ENCODE measurements at places on chromosomes 13 and 19.

DNA sequence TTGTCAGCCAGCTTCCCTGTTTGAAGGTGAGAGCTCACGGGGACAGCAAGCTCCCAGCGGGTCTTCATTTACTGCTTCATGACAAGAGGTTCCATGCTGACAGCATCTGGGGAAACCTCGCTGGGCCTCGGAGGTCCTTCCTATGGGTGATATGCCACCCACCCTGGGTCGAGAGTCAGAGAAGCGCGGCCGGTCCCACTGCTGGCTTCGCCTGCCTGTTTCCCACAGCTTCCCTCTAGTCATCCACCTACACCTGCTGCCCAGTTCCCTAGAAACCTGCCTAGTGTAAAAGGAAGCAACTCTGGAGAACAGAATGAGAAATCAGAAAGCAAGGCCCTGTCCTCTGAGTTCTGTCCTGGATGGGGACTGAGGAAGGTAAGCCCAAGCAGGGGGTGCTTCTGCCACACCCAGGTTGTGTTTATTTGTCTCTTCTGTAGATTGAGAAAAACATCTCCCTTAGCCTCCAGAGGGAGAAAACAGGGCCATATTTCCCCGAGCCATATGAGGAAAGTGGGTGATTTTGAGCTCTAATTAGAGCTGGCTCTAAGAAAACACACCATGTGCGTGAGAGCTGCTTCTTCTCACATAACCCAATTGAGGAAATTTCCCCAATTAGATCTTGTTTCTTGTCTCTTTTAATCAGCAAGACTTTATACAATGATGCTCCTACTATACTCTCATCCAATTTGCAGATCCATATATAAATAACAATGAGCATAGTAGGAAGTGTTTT is 504.3 kb downstream of the IRS2 start:
- DNase-seq: no peak

DNA sequence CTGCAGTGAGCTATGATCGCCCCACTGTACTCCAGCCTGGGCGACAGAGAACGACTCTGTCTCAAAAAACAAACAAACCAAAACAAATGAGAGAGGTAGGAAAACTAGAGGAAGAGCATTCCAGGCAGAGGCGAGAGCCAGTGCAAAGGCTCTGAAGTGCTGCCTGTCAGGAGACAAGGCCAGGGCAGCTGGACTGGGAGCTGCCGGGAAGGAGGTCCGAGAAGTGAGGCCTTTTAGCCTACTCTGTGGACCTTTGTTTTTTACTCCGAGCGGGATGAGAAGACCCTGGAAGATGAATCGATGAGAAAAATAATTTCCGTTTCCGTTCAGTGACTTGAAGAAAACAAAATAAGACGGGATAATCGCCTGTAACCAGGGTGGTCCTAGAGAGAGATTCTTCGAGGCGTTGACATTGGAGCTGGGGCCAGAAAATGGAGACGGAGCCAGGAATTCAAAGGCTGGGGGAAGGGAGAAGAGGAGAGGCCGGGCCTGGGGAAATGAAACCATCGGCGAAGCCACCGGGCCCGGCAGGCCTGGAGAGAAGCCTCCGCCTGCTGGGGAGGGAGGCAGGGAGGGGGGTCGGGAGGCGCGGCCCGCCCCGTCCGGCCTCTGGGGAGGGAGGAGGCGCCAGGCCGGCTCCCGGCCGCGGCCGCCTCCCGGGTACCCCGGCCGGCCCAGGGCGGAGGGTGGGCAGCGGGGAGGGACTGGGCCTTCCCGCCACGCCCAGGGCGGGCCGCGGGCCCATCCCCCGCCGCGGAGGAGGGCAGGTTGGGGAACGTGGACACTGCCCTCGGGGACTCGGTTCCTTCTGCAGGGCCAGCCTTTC is 7.8 kb upstream of the SERTAD1 start:
- peak; percentile 58 for DNase-seq

GRCh38 chr13:110912651-110913051 is 2.2 kb downstream of the ANKRD10 start:
- DNase-seq: peak; percentile 3

DNA sequence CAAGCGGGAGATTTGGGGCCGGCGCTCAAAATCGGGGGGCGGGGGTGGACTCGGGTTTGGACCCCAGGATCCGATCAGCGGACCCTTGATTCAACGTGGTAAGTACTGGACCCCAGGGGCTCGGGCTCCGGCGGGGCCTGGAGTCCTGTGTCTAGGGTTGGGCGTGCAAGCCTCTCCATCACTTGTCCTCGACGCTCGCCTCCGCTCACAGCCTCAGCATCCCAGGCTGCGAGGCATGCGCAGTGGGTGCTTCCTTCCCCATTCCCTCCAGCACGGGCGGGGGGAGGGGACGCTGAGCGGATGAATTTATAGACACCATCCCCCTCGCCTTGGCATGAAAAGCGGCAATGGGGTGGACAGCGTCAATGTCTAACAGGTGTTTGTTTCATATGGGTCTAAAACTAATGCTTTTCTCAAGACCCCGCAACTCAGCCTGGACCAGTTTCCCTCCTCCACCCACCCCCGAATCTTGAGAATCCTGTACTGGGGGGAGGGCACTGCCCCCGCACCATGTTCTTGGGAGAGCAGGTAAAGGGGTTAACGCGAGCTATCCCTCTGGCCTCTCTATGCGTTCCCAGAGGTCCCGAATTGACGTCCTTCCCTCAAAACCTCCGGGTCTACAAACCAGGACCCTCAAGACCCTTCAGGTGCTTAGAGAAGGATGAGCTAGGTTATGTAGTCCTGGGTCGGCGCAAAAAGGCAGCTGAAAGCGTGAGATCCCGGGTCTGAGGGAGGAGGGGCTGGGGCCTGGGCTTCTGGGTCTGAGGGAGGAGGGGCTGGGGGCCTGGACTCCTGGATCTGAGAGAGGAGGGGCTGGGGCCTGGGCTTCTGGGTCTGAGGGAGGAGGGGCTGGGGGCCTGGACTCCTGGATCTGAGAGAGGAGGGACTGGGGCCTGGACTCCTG is 579 bp downstream of the CPT1C start:
- no peak for DNase-seq

DNA sequence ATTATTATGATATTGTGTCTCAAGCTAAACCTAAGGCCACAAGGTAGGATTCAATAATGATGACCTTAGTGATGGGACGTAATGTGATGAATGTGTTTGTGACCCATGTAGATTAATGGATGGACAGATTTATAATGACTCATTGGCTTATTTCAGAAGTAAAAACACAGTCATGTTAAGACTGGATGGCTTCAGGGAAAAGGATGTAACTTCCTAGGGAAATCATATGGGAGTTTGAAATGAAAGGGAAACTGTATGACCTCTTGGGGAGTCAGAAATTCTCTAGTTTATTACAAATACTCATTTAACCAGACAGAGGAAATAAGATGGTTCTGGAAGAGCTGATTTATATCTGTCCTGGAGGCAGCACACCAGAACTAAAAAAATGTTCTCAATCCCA is 2.9 kb downstream of the EDNRB start:
- no peak for DNase-seq

GRCh38 chr13:106700439-106700838 is 132.5 kb upstream of the ARGLU1 start:
- DNase-seq: no peak

DNA sequence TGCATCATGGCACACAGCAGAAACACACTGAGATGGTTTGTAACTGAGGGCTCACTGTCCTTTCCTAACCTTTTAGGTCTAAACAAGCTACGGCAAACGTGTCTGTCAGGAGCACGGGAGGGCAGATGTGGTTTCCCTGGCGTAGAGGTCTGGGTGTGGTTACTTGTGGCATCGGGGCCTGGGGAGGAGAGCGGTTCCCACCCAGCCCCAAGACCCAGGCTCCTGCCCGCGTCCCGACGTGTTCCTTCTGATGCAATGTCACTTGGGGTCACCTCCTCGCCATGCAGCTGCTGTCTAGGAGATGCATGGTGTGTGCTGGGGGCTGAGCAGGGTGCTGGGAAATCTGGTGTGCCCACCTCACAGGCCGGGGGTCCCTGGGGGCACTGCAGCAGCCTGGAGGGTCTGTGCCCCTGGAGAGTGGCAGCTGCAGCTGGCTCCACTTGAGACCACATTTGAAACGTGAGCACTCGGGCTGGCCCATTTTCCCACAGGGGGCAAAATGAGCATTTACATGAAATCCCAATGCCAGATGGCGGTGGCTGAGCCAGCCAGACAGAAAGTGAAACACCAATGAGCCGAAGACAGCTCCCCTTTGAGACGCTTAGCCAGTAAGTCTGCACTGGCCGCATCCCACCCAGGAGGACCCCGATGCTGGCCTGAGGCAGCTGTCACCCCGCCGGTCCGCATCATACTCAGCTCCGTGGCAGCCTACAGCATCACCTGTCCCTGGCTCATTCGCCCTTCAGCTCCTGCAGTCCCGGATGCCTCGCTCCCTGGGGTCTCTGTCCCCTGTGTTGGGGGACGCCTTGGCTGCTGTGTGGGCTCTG is 22.3 kb upstream of the MYDGF start:
- no peak for DNase-seq

DNA sequence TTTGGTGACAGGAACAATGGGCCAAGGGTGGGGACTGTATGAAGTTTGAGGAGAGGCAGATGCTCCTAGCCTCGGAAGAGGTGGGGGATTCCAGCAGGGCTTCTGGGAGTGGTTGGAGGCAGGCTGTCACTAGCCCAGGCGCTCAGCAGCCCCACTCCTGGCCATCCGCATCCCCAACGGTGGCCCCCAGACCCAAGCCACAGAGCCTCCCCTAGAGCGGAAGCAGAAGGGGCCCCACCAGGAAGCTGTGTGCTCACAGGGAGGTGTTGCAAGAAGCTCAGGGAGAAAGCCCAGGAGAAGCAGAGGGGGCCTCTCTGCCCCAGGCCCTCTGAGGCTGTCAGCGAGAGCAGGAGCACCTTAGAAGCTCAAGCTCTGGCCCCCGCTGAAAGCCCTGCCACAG is 8.3 kb downstream of the PRAM1 start:
- DNase-seq: no peak

- no peak for DNase-seq
These were observed 234.3 kb upstream of the TRPC4 start for GRCh38 chr13:38103851-38104250.

GRCh38 chr19:27971071-27971470 is 1241.9 kb downstream of the UQCRFS1 start:
- DNase-seq: no peak

- no peak for DNase-seq
These were observed 310.8 kb downstream of the SLC7A1 start for GRCh38 chr13:29284726-29285125.

DNA sequence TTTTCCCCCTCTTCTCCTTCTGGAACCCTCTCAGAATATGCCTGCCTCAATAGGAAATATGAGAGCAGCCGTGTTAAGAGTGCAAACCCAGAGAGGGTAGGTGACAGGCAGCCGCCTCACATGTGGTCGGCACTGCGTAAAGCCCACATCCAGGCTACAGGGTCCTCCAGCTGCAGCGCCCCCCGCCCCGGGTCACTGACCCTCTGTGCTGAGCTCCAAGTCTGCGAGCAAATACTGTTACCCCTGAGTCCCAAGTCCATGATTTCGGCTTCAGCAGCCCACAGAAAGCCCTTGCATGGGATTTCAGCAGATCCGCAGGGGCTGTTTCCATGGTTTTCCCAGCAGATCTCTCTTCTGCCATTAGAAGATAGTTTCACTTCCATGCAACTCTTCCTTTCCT is 186.9 kb upstream of the IRS2 start:
- DNase-seq: no peak

DNA sequence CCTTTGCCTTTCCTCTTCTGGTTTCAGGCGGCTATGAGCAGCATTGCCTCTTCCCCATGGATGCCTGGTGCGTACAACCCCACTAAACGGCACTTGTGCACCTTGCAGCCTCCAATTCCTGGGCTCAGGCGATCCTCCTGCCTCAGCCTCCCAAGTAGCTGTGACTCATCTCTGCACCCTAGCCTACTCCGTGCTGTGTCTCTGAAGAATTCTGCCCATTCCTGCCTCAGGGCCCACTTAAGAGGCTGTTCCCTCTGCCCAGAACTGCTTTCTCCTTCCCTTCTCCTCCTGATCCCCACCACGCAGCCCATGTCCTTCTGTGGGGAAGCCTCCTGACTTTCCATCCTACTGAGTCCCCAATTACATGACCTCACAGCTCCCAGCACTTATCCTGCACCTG is 142.2 kb upstream of the ZNF507 start:
- no peak for DNase-seq

DNA sequence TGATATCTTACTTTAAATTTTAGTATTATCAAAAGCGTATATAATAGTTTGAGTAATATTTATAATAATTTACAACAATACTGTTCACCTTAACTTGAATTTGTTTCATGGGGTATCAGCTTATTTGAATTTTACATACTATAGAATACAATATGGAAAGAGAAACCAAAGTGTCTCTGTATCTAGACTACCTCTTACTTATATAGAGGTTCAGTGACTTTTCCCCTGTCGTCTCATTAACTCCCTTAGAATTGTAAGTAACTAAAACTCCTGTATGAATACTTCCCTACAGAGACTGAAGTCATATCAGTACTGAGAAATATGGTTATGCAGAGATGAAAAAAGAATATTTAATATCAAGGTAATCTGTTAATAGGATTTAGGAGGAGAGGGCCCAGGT is 26.8 kb downstream of the COG6 start:
- DNase-seq: no peak

GRCh38 chr19:35088131-35088913 is 27.3 kb upstream of the FXYD3 start:
- peak; percentile 87 for DNase-seq

DNA sequence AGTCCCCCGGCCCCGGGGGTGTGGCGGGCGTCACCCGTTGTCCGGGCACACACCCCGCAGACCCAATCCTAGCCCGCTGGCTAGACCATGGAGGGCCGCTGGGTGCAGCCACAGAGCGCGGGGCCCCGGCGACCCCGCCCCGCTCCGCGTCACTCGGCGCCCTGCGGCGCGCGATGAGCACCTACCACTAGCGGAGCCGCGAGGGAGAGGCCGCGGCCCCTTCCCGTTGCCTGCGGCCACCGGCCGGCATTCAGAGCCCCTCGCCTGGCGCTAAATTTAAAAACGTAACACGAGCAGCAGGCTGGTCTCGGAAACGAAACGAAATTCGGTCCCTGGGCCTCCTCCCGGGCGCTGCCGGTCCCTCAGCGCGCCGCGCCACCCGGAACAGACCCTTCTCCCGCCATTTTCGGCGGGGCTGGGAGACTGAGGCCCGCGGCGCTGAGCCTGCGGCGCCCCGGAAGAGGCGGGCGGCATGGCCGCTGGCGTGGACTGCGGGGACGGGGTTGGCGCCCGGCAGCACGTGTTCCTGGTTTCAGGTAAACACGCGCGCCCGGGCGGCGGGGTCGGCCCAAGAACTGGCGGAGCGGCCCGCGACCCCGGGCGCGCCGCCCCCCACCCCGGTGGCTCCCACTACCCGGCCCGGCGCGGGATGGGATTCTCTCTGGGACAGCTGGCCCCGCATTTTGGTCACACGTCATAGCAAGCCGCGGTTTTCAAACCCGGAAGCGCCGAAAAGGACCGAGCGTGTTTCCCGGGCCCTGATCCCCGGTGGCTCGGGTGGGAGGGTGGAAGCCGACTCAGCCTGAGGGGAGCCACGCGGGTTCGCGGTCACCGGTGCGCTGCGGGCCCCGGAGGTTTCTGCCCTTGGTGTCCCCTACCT is at the start of gene RNASEH2B:
RNASEH2B (plus strand) TSS at position 187 of the 880 bp plus-strand sequence; CDS start at position 473, 286 bp downstream.
- no peak for DNase-seq
